ENCODE measurements at places on chromosomes 2 and 18.

GRCh38 chr2:153134725-153135124, 343.8 kb downstream of the RPRM start:
- no peak for DNase-seq

- no peak for DNase-seq
Observed at GRCh38 chr18:33960417-33960816, 264.3 kb downstream of the NOL4 start.

- no peak for DNase-seq
Observed at GRCh38 chr2:160859096-160859495, 301.1 kb upstream of the TANK start.

- no peak for DNase-seq
Observed at GRCh38 chr2:28695245-28695647, 56.4 kb upstream of the PPP1CB start.

DNA sequence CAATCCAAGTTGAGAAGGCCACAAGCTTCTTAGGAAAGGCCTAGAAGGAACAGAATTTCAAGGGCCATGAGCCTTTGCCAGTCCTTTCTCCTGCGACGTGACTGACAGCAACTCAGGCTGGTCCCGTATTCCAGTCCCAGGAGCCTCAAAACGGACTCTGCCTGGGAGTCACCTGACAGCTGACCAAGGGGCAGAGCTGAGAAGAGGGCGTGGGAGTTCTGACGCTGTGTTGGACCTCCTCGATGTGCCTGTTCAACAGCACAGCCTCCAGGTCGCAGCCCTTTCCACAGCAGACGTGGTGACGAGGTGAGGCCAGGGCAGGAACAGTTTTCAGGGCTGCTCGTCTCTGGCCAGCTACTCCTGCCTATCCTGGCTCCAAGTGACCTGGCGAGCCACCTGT, 37.6 kb downstream of the CENPO start:
- DNase-seq = no peak

DNA sequence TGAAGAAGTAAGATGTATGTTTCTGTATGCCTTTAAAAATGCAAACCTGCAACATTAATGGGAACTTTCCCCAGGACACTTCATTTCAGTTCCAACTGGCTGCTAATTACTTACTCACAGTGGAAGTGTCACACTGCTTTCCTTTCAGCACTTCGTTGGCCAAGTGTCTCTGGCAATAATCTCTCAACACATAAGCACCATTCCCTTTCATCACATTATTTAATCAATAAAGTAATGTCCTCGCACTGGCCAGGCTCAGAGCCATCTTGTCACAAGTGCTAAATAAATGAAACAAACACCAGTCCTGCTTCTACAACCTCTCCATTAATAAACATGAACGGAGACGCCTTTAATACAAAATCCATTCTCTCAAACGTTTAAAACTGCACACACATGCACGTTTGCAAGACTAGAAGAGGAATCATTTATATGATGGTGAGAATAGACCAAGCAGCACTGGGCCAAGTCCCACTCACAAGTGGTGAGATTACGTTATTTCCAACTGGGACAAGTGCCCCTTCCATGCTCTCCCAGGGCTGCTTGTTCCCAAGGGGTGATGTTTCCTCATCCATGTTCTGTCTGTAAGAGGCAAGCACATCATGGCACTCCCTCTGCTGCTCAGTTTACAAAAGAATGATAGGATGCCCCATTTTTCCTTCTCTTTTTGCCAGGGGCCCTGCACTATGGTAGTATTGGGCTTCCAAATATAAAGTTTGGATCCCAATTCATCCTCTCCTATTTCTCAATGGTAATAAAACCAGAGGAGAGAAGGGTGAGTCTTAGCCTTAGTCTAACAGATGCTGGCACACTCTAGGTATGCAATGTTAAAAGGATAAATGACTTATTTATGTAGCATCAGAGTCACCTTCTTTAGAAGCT, 56.8 kb upstream of the ETAA1 start:
- DNase-seq = no peak

DNA sequence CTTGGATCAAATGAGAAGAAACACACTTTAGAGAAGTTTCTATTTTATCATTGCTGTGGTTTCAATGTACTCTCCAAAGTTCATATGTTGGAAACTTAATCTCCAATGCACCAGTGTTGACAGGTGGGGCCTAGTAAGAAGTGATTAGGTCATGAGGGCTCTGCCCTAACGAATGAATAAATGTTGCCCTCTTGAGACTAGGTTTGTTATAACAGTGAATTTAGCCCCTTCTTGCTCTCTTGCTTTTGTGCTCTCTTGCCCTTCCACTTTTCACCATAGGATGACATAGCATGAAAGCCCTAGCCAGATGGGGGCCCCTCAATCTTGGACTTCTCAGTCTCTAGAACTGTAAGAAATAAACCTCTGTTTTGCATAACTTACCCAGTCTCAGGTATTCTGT, 664.8 kb downstream of the DCC start:
- no peak for DNase-seq

DNA sequence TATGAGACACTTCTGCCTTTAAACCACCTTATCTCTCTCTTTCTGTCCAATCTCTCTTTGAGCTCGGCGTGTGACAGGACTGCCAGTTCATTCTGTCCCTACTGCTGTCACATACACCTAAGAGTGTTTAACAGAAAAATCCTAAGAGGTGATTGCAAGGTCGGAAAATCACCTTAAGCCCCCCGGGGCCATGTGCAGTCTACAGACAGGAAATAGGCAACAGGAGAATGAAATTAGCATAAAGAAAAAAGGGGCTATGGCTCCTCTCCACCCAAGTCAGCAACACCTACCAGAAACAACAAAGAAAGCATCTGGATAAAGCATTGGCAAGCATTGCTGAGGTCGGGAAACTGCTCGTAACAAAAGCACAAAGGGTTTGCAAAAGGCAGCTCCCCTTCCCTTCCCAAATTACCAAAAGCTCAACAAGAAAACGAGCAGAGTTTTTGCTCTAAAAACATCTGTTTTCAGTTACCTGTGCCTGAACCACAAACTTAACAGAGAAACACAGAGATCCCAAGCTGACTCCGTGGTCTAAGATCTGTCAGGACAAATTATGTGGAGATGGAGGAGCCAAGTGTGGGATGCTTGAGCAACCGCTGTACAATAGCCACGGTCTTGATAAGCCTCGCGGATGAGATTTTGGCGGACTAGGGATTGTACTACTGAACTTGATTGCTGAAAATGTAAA, 30.4 kb downstream of the ANKRD44 start:
- DNase-seq = no peak

GRCh38 chr18:45254709-45255082, 360.6 kb upstream of the SLC14A2 start:
- DNase-seq = no peak

DNA sequence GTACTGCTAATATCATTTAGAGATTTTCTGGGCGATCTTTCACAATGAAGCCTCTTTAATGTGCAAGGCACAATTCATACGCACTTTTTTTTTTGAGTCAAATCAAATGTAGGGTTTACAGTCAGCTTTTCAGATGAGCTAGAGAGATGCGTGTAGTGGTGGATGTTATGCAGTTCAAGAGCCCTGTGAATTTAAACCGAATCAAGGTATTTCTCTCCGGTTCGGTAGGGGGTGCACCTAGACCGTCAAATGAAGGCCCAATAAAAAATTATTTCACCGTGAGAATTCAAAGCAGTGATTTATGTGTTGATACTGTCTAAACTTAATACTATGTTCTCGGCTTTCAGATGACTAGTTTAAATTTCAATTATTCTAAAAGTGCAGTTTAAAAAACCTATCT, 1.1 kb downstream of the PTH2R start:
- DNase-seq = peak; percentile 37

GRCh38 chr2:66832646-66833435, 397.9 kb downstream of the MEIS1 start:
- DNase-seq = no peak

- DNase-seq = no peak
Observed at GRCh38 chr2:172228177-172228808, 125.6 kb upstream of the DLX2 start.

GRCh38 chr2:157355618-157356017, 30.0 kb upstream of the ERMN start:
- no peak for DNase-seq

DNA sequence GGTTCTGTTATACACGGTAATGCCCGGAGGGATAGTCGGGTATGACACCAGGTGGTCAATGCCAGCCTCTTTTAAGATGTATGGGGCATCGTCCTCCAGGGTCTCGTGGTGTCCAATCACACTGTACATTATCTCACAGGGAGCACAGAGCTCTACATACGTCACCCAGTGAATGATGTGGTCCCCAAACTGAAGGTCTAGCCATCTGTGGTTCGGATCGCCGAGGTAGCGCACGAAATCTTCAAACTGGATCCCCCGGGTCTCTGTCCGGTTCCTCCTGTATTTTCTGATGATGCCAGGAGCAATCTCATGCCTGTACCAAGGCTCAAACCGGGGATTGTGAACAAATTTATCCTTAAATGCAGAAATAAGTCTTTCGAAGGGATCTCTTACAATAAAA, 24.1 kb downstream of the CHST10 start:
- DNase-seq = no peak

DNA sequence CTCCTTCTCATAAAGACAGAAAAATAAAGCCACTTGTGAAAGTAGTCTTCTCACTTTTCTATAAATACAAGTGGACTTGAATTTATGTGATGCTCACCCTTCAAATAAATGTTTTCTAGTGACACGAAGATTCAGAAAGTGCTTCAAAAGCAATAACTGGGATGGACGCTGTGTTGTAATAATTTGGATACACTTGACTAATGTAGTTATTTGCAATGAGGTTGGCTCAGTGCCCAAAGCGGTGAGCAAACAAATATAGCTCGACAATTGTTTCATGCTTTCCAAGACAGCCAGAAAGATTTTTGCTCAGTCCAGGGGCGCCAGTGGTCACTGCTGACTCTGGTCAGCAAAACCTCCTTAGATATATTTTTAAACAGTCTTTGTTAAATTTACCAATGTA, 278.6 kb upstream of the KLHL14 start:
- DNase-seq = no peak

- DNase-seq = no peak
Observed at GRCh38 chr2:20225294-20226151, 593 bp upstream of the SDC1 start.

DNA sequence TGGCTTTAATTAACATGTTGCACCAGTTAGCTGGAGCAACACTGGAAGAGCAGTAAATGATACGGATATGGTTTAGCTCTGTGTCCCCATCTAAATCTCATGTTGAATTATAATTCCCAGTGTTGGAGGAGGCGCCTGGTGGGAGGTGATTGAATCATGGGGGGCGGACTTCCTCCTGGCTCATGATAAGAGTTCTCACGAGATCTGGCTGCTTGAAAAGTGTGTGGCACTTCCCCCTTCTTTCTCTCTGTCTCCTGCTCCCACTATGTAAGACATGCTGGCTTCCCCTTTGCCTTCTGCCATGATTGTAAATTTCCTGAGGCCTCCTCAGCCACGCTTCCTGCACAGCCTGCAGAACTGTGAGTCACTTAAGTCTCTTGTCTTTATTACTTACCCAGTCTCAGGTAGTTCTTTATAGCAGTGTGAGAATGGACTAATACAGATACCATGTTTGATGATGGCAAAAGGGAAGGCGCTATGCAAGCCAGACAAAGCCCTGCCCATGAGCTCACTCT, 963.6 kb downstream of the SOCS6 start:
- no peak for DNase-seq

DNA sequence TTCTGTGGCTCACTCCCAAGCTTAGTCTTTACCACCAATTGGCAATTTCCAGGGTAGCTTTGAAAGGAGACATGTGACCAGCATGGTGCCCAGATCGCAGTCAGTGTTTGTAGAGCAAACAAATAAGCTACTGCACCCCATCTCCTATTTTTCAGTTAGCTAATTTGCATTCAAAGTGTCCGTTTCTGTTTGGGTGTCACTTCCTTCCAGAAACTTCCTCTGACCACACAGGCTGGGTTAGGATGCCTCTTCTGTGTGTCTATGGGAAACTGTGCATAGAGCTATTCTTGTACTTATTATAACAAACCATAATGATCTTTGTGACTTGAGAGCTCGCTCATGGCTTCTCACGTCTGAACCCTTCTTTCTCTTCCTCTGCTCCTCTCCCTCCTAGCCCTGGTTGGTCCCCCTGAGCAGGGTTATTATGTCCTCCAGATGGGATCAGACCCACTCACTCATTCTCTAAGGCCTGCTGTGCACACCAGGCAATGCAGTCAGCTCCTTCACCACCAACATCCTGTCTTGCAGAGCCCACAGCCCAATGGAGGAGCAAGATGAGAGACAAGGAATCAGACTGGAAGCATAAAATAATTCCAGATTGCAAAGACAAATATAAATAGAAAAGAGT, 101.2 kb upstream of the ALK start:
- DNase-seq = no peak

DNA sequence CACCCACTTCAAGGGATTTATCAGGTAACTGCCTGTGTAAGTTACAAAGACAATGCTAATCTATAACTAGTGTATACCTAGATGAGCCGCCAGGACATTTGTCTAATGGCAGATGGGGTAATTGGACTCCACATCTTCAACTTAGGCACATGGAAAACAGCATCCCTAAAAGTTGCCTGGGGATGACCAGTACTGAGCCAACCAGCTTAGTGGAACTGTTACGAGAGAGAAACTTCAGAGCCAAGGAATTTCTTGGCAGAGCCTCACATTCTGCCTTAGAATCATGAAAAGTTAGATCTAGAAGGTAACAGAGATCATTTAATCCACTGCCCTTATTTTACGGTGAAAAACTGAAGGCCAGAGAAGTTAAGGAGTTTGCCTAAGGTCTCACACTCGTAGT, 15.5 kb upstream of the CLASP1 start:
- DNase-seq = no peak

- DNase-seq = no peak
Observed at GRCh38 chr2:7094231-7094741, 177.1 kb downstream of the RNF144A start.

- DNase-seq = no peak
Observed at GRCh38 chr18:12015416-12016062, 34.2 kb downstream of the IMPA2 start.

DNA sequence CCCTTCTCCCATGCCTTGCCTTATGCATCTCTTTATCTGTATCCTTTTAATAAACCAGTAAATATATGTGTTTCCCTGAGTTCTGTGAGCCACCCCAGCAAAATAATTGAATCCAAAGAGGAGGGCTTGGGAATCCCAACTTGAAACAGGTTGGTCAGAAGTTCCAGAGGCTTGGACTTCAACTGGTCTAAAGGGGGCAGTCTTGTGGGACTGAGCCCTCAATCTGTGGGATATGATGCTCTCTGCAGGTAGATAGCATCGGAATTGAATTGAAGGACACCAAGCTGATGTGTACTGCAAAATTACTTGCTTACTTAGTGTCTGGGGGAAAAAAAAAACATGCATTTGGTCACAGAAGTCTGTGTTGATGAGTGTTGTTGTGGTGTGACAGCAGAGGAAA, 1033.5 kb upstream of the TMEFF2 start:
- no peak for DNase-seq

- DNase-seq = no peak
Observed at GRCh38 chr2:224887141-224887540, 155.1 kb downstream of the DOCK10 start.

DNA sequence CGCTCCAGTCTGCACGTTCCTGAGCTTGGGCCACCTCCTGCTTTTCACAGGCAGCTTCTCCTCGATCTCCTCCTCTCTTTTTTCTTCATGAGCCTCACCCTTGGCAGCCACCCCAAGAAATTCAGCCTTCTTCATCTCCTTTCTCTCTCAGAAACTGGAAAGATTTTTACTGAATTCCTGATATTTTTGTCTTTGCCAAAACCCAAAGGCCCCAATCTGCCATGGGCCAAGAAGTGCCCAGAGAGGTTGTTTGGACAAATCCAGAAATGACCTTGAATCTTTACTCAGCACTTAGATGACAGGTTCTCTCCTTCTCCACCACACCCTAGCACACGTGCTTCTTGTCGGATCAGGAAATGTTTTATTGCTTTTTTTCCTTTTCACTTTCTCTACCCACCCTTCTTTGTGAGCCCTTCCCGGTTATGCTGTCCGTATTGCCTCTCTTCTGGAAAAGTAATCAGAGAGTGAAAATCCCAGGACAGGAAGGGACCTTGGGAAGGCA, 134.5 kb upstream of the TNP1 start:
- DNase-seq = no peak

All from hematopoietic multipotent progenitor cell treated with erythropoietin and hydrocortisone succinate and interleukin-3 and kit ligand, for 8 days (in vitro differentiated cells).